ENCODE measurements at places on chromosomes 7 and 10.

GRCh38 chr7:116173051-116174028, 37.0 kb upstream of the TES start:
- DNase-seq = no peak

DNA sequence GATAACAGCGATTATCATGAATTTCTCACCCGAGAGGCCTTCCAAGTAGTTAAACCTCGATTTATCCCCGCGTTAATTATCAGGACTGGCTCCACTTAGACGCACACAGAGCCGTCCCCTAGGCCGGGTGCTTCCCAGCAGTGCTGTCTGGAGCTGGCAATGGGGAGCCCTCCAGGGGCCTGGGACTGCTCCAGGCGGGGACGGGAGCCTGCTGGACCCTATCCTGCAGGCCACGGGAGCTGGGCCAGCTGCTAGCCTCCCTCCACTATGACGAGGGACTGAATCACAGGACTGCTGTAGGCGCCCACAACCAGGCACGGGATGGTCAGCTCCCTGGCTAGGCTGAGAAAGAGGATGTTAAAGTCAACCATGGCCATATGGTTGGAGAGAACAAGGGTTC, 229.1 kb downstream of the ELFN1 start:
- no peak for DNase-seq

- no peak for DNase-seq
Observed at GRCh38 chr7:82164813-82165212, 278.8 kb downstream of the CACNA2D1 start.

- DNase-seq = no peak
Observed at GRCh38 chr7:43072530-43072929, 39.9 kb upstream of the HECW1 start.

DNA sequence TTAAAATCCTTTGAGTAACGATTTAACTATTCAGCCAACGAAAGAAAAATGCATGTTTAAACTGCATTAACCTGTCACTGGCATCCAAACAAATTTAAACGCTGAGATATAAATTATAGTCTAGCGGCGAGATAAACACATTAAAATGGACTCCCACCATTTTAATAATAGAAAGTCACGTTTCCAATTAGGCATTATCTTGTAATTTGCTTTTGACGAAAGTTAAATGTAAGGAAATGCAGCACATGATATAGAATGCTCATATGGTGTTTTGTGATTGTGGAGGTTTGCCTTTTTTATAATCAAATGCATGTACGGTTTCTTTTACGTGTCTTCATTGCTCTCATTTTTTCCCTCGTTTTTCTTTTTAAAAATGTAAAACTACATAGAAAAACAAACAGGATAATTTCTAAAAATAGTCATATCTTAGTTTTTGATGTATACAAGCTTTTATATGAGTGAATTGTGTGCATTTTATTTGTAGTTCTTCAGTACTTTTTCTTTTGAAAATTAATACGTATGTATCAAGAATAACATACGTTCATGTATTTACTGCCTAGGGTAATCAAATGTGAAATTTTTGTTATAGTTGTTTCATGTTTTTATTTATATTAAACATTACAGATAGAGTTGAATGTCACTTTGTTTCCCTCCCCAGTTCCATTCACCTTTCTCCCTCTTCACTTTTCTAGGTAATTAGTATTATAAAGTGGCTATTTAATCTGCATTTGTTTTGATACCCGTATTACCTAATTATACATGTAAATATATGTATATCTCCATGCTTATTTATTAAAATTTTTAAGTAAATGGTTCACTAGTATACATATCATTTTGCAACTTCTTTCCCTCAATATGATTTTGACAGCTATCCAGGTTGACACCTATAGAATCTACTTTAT, 1.1 kb upstream of the KLF14 start:
- no peak for DNase-seq

Measured in GM12891 (cell line).